ENCODE measurements at places on chromosomes 7 and 10.
A peak's percentile ranks its signal among the peaks of the same experiment; 100 is the strongest.

GRCh38 chr7:89618274-89618673, 536.0 kb upstream of the STEAP1 start:
- no peak for DNase-seq

- DNase-seq: no peak
Measured at GRCh38 chr10:77987671-77988255, 41.6 kb downstream of the POLR3A start.

DNA sequence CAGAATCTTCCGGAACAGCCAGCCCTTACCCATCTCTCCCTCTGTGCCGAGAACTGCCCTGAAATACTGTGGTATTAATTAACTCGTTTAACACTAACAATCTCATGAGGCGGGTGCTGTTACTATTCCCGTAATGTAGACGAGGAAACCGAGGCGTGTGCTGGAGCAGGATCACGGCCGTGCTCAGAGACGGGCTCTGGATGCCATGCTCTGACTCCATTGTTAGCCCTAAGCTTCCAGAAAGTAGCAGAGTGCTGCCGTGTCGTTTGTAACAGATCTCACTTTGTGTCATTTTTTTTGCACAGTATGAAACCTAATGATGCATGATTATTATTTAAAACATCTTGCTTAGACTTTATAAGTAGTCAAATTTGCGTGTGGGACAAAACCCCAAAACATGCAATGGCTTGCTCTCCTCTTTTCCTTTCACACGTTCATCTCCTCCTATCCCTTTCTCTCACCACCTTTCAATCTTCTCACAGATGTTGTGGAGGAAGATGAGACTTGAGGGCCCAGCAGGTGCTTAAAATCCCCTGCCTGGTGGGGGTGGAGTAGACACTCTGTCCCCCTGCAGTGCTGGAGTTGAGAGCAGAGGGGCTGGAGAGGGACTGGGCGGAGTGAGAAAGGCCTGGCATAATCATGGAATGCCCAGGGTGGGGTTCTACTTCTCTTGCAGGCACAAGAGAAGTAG, 482 bp upstream of the ACTR3C start:
- DNase-seq: peak; percentile 14

DNA sequence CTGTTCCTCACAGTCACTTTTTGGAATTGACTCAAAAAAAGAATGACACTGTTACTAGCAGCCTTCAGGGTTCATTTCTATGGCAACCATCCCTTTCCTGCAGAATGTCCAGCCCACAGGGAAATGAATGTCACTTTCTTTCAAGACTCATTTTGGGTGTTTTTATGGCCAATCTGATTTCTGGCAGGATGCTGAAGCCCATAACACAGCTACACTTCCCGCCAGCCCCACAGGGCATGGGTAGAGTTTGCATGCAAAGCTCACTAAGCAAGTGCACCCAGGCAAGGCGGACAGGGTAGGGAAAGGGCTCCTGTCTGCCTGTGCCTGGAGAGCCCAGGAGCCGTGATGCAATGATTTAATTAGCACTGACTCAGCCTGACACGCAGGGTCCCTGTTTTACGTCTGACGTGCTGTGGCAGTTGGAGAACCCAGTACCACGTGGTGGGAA, 26.1 kb upstream of the GPAM start:
- no peak for DNase-seq

GRCh38 chr10:33064706-33065105, 106.7 kb upstream of the ITGB1 start:
- no peak for DNase-seq

DNA sequence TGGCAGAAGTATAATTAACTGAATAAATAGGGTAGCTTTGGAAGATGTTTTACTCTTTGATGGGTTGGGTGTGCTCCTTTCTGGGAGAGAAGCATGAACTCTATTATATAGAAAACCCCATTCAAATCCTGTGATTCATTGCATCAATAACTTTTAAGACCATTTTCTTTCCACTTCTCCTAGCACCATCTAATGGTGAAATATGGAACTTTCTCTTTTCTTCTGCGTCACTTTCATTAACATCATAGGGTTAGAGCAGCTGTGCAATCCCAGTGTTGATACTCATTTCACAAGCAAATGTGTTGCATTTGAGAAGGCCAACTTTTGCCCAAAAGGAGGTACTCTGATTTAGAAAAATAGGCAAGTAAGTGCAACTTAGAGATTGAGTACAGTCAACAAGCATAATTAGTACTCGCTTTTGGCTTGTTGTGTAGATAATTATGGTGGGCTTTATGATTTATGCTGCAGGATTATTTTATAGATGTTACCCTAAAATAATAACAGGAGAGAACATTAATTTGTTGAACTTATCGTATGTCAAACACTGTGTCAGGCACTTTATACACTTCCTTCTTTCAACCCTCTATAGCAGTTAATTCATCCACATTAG, 92.9 kb downstream of the CPED1 start:
- peak; percentile 45 for DNase-seq

DNA sequence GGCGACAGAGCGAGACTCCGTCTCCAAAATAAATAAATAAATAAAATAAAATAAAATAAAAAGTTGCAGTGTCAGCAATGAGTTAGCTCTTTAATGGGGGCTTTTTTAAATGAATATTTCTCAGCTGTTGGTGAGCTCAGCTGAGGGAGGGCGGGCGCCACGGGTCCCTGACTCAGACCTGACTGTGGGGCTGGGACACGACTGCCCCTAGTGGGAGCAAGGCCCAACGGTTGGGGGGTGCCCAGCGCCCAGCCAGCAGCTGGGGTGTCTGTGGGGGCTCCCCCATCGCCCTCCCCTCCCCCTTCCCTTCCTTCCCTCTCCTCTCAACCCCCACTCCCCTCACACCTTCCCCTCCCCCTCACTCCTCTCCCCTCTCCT, 46.6 kb downstream of the PWWP2B start:
- DNase-seq: no peak

DNA sequence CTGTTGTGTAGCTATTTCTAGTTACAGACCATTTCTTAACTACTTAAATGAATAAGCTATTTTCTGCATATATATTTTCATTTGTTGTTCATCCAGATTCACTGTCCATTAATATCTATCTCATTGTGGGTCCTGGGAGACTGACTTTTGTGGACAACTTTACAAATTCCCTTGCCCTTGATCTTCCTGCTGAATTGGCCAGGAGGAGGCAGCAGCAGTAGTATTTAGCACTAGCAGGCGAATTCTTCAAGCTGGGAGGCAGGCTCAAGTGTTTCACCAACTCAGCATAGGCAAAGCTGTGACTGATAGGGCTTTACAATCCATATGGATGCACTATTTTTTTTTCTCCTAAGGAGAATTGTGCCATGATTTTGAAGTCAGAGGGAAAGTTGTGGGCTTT, 461.0 kb upstream of the NRG3 start:
- DNase-seq: no peak

GRCh38 chr10:67875340-67876238, 8.9 kb upstream of the SIRT1 start:
- no peak for DNase-seq

- DNase-seq: no peak
Measured at GRCh38 chr10:118504467-118505205, 90.8 kb downstream of the PRLHR start.

- no peak for DNase-seq
Measured at GRCh38 chr10:8588135-8588534, 533.6 kb downstream of the GATA3 start.

- no peak for DNase-seq
Measured at GRCh38 chr7:100065452-100066186, 15.9 kb downstream of the ZNF3 start.

DNA sequence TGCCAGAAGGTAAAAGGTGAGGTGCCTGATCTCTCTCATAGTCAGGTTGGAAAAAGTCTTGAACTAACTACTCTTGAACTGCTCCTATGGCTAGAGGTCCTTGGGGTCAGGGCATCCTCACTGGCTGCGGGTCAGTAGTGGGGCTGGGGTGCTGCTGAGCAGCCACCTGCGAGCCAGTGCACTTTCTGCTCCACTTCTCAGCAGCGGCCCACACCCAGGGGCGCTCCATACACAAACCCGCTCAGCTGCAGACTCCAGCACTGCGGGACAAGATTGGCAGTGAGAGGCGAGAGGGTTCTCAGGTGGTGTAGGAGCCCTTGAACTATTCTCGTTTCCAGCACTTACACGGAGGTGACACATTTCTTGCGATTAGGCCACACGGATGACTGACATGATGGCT, 6.0 kb downstream of the ABCA13 start:
- DNase-seq: no peak

GRCh38 chr10:30984563-30985328, 46.9 kb downstream of the ZNF438 start:
- DNase-seq: no peak

GRCh38 chr10:33734393-33735155, 400.1 kb upstream of the NRP1 start:
- no peak for DNase-seq

GRCh38 chr10:48305905-48306264, 592 bp upstream of the MAPK8 start:
- no peak for DNase-seq

GRCh38 chr7:75993689-75994387, 557 bp downstream of the TMEM120A start:
- DNase-seq: no peak

GRCh38 chr7:26479581-26479980, 187.9 kb downstream of the SNX10 start:
- no peak for DNase-seq

GRCh38 chr10:14658331-14659127, 116.2 kb downstream of the FAM107B start:
- DNase-seq: no peak

DNA sequence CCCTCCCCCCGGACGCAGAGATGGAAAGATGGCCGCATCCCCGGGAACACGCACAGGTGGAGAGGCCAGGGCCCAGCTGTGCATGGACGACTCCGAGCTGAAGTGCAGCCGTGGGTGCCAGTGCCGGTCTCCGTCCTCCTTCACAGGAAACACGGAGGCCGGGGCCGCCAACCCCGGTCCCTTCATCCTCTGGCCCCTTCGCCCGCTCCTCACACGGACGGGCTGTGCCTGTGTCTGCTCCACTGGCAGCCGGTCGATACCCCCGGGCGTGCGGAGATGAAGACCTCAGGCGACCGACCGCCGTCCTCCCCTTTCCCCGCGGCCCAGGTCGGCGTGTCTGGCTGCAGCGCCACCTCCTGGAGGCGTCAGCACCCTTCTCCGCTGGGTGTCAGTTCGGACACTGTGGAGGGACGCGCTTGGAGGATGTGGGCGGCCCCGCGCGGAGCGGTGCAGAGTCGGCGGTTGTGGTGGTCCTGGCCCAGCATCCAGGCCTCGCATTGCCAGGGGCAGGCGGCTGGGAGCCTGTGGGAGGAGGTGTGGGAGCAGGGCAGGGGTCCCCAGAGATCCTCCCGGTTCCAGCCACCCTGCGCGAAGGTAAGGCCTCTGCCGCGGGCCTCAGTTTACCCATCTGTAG, 9.9 kb downstream of the ZNF511 start:
- DNase-seq: peak; percentile 28

- DNase-seq: no peak
Measured at GRCh38 chr10:75062506-75063299, 48.8 kb upstream of the SAMD8 start.

DNA sequence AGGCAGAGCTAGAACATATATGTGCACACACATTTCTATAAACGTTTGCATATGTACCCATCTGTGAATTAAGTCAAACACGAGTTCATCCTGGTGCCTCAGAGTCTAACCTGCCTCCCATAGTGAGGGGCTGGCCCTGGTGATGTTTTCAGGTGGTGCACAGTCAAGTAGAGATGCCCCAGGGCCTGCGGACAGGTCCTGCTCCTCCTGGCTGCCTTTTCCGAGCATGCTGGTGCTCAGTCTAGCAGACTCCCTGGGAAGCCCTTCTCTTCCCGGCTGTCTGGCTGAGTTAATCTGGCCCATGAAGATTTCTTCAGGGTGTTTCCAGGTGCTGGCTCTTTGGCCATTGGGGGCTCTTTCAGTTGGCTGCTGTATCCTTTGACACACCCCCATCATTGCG, 14.3 kb downstream of the ADCY1 start:
- DNase-seq: no peak

DNA sequence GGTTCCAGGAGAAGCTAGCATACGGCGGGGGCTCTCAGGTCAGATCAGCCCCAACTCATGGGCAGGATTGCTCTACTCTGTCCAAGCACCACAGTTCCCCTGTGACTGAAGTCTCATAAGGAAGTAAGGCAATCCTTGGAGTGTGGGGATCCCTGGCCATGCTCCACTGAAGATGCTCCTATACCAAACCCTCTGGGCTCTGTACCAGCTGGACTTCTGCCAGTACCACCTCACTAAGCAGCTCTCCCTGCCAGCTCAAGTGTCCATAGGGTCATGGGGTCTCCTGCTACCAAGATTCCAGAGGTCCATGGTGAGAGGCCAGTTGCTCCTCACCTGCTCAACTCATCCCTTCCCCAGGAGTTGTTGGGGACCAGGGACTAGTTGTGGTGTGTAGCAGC, 355.7 kb upstream of the STEAP1 start:
- no peak for DNase-seq

DNA sequence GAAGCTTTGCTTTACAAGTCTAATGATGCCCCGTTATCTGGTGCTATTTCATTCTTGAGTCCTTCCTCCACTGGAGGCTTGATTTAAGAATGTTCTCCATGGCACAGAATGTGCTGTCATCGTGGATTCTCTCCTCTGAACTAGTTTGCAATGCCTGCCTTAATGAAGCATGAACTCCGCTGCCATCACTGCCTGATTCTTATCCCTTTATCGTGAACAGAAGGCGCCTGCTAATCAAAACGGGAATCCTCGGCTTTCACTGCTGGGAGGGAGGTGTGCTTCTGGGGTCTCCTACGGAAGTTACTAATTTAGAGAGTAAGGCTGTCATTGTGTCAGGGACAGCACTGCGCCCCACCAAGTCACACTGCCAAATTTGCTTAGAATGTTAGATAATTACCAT, 56.2 kb downstream of the ITGB1 start:
- DNase-seq: no peak

- DNase-seq: no peak
Measured at GRCh38 chr7:92671505-92672169, 81.4 kb upstream of the FAM133B start.

GRCh38 chr7:44158096-44158872, 17.2 kb upstream of the MYL7 start:
- DNase-seq: no peak

DNA sequence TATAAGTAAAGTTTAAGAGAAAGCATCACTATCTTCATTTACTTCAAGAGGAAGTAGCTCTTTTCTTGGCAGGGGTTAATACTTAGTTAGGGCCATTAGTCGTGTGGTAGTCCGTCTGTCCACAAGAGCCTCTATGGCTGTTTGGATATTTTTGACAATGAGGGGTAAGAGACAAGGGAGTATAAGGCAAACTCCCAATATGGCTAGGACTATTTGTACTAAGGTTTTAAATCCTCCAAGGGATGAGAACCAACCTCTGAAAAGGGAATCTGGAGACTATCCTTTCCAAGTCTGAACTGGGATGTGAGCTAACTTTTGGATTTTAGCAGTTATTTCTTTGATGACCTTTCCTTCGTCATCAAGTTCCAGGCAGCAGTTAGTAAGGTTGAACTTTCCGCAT, at the start of gene ZNF117:
Gene ZNF117 (minus strand): TSS at position 101 of the 400 bp plus-strand sequence.
- no peak for DNase-seq
